Mesenchymal stem cell (in vitro differentiated cells and primary cell): ENCODE measurements at places on chromosomes 3 and 15.

DNA sequence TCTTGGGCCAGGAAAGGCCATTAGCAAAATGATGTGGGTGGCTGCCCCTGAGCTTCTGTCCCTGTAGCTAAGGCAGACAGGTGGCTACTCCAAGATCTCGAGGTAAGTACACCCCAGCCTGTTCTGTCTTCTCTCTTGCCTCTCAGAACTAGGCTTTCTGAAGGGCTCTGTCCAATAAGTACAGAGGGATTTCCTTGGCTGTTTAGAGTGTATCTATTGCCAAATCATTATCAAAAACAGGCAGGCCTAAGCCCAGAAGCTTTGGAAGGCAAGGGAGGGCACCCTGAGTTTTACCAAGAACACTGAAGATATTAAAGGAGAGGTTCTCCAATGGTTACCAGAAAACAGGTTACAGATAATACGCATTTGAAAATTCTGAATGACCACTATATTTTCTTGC, 156.6 kb downstream of the MYRIP start:
- DNase-seq, result no peak

DNA sequence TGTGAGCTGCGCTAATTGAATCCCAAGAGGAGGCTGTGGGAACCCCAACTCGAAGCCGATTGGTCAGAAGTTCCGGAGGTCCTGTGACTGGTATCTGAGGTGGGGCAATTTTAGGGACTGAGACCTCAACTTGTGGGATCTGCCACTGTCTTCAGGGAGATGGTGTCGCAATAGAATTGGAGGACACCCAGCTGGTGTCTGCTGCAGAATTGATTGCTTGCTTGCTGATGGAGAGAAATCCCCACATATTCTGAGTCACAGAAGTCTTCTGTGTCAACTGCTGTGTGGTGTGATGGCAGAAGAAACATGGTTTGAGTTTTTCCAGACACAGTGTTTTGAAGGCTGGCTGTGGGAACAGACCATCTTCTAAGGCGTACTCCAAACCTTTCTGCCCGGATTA, 99.7 kb upstream of the PLXNA1 start:
- DNase-seq, result peak; percentile 93

- DNase-seq, result peak; percentile 60
Observed at GRCh38 chr3:147200545-147200944, 205.8 kb downstream of the ZIC4 start.

- DNase-seq, result no peak
Observed at GRCh38 chr15:47778263-47778770, 61.0 kb downstream of the SEMA6D start.

- DNase-seq, result no peak
Observed at GRCh38 chr15:88865498-88866099, 29.7 kb downstream of the HAPLN3 start.

GRCh38 chr3:152628496-152628895, 206.4 kb upstream of the P2RY1 start:
- DNase-seq, result no peak

- no peak for DNase-seq
Observed at GRCh38 chr3:128412180-128413002, 54.3 kb downstream of the DNAJB8 start.
